Activated CD8-positive, alpha-beta memory T cell treated with anti-CD3 and anti-CD28 coated beads, Interleukin-2, amount 50 U/mL, for 4 hours (primary cell): ENCODE measurements at places on chromosomes 6 and 20.

- DNase-seq, result no peak
Observed at GRCh38 chr20:4775322-4776078, 53.8 kb downstream of the PRND start.

DNA sequence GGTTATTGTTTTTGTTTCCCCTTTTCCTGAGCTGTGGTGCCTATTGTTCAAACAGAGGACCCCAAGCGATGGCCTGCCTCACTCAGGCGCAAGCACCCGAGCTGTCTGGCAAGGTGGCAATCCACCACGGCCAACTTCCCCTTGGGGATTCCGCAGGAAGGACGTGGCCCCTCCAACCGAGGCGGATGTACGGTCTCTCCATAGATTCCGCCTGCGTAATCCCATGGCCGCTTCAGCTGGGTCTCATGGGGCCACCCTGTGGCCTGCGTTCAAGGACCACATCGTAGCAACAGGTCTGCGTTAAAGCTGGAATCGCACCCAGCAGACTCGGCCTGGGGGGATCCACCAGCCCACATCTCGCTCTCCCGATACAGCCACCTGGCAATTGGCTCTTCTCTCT is 79.9 kb downstream of the CEBPB start:
- no peak for DNase-seq

GRCh38 chr6:22072949-22073348 is 223.9 kb downstream of the PRL start:
- DNase-seq, result no peak

DNA sequence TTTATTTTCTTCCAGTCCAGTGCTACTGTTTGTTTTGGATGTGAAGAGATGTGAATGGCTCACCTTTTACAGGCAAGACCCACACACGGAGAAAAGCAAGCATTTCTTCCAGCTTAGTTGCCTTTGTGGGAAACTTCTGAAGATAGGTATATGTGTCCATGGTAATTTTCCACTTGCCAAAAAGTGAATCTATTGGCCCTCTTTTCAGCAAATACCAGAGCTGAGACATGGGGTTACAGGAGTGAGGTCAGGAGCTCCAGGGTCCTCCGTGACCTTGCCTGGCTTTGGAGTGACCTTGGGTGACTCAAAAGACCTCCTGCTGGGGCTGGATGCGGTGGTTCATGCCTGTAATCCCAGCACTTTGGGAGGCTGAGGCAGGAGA is 166.7 kb downstream of the SCML4 start:
- no peak for DNase-seq

GRCh38 chr6:81938991-81939732 is 186.7 kb upstream of the TENT5A start:
- DNase-seq, result no peak

- no peak for DNase-seq
Observed at GRCh38 chr20:20856306-20856705, 143.9 kb upstream of the RALGAPA2 start.

GRCh38 chr6:35321091-35321490 is 21.3 kb upstream of the PPARD start:
- no peak for DNase-seq

- no peak for DNase-seq
Observed at GRCh38 chr6:91433660-91434534, 847.0 kb upstream of the MAP3K7 start.

DNA sequence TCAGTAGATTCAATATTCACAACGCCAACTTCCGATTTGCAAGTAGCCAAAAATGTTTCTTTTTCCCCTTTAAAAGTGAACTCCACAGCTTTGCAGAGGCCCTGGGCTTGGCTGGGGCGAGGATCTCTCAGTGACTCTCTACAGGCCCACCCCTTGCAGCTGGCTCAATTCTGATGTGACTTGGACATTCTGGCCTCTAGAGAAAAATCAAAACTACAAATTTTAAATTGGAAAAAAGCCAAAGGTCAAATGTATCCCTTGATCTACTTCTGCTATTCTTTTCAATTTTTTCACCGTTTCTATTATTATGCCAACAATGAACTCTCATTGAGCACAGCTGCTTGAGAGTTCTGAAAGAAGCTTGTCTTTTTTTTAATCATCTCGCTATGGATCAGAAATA is 245.9 kb upstream of the HS3ST5 start:
- no peak for DNase-seq

GRCh38 chr6:162372106-162372505 is 355.5 kb downstream of the PRKN start:
- no peak for DNase-seq

DNA sequence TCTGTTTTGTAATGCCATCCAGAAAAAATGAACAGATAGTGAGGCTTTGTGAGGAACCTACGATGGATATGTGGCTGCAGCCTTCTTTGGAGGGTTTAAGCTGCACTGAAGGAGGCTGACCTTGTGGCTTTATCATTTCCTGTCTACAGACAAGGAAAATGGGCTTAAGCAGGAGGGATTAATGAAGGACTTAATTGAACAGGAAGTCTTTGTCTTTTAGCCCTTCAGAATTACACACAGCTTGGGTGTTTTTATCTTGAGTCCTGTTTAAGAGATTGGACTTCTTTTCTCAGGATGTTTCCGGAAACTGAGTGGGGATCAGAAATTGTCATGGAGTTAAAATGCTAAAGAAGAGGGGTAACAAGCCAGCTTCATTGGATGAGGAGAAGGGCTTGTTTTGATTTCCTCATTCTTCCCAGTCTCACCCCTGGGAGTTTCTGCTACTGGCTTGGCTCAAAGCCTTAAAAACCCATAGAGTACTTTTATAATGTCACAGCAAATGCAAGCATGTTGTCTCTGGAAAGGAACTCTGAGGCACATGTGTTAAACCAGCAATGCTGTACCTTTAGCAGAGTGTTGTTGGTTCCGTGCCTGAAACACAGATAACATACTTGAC is 193.6 kb downstream of the JARID2 start:
- no peak for DNase-seq

DNA sequence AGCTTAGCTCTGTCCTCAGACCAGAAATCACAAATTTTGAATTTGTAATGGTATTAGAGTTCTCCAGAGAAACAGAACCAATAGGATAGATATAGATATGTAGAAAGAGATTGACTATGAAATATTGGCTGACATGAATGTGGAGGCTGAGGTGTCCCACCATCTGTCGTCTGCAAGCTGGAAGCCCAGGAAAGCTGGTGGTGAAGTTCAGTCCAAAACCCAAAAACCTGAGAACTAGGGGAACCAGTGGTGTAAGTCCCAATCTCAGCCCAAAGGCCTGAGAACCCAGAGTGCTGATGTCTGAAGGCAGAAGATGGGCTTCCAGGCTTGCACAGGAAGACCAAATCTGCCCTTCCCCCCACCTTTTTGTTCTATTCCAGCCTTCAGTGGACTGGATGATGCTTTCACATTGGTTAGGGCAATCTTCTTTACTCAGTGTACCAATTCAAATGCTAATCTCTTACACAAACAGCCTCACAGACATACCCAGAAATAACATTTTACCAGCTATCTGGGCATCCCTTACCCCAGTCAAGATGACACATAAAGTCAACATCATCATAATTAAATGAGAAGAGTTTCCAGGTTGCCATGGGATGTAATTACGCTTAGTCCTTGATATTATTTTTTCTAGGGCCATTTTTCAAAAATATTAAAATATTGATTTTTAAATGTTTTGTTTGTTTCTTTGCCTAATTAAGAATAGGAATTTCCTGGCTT is 570.8 kb downstream of the UTRN start:
- no peak for DNase-seq

GRCh38 chr6:90303039-90303438 is 6.4 kb upstream of the BACH2 start:
- DNase-seq, result no peak

- no peak for DNase-seq
Observed at GRCh38 chr20:32969356-32970114, 34.7 kb downstream of the SUN5 start.

DNA sequence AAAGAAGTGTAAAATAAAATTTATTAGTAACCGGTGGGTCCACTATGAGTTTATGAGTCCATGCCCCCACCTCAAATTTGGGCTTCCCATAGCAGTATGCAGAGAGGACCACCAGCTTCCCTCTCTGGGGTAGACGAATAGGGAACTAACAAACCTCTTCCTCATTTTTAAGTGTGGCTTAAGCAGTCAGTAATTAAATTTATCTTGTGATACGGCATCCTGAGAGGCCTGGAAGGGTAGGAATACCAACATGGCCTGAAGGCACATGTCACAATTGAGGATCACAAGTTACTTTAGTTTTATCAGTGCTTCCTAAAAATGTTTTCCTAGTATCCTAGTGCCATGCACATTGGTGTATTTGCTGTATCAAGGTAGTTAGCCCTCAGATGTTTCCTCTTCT is 239.9 kb downstream of the HIVEP2 start:
- DNase-seq, result no peak

DNA sequence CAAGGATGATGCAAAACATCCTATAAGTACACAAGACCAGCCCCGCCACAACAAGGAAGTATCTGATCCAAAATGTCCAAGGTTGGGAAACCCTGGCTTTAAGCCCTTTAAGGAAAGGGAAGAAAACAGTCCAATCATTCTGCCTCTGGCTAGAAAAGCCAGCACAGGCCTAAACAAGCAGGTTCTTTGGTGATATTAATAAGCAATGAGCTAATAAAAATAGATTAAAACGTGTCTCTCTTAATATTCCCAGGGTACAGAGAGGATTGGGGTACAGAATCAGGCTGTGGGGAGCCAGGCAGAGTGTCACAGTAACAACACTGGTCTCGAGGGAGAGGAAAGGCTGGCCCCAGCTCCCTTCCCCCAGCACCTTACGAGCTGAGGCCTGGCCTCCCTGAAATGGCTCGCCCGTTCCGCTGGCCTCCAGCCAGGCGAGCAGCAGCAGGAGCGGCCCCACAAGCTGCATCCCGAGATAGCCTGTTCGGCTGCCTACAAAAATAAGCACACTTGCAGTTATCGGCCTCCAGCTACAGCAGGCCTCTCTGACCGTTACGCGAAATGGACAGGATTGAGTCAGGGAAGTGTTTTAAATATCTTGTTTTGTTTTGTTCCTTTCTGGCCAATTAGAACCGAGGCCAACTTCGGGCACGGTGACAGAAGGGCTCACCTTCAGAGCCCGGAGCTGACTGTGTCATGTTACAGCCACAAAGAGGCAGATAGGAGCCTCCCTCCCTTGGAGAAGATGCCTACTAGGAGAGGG is 4.0 kb upstream of the ZMYND8 start:
- no peak for DNase-seq

DNA sequence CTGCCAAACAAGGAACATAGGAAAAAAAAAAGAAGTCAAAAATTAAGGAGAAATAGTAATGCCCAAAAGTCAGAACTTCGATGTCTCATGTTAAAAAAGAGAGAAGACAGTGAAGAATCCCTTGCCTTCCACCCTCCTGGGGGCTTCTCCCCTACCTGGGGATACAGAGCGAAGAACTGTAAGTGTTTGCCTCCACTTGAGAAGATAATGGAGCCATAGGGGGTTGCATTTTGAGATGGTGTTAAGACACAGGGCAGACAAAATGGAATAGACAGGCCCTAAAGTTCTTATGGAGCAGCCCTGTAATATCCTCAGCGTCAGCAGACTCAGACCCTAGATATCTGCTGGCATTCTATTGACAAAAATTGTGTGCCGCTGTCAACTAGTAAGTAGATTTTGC is 222.2 kb upstream of the MAP3K7 start:
- no peak for DNase-seq

GRCh38 chr20:45020236-45020886 is 54.0 kb downstream of the STK4 start:
- no peak for DNase-seq

GRCh38 chr6:117550078-117550600 is 52.2 kb downstream of the GOPC start:
- no peak for DNase-seq

GRCh38 chr6:23106951-23107350 is 537.6 kb downstream of the HDGFL1 start:
- DNase-seq, result no peak

- no peak for DNase-seq
Observed at GRCh38 chr6:42831237-42831636, 48.2 kb upstream of the RPL7L1 start.

- no peak for DNase-seq
Observed at GRCh38 chr6:42409581-42409980, 42.1 kb downstream of the TRERF1 start.

GRCh38 chr6:69202768-69203167 is 567.7 kb downstream of the ADGRB3 start:
- no peak for DNase-seq

DNA sequence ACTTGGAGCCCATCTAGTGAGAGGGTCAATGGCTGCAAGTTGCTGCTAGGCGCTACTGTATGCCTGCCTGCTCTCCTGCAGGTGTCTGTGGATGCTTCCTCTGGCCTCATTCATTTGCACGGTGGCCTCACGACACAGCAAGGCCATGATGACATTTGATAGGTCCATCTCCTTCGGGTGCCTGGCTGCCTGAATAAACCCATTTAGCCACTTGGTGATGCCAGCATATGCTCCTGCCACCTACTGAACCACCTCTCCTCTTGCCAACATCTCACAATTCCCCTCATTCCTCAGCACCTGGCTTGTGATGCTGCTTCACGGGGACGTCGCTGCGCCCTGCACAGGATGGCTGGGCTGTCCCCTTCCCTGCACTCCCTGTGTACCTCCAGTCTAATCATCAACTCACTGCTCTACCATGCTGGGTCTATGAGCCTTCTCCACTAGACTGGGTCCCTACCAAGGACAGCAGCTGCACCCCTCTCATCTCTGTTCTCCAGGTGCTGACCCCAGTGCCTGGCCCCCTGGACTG is 51.1 kb downstream of the AGPAT4 start:
- no peak for DNase-seq

GRCh38 chr20:59961423-59961822 is 3.2 kb downstream of the CDH26 start:
- DNase-seq, result no peak

DNA sequence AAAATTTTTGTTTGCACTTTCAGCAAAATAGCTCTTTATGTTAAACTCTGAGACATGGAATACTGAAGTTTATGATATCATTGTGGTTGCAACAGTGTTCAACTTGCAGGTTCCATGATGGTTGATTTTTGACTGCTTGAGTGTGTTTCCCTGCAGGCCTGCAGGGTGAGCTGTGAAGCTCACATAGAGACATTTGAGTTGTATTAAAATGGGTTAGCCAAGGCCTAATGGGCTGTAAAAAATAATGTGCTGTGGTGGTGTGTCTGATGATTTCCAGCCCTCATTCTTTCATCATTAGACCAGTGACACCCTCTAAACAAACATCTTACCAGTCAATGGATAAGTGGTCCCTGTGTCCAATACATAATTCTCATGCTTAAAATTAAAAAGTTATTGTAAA is 321.4 kb downstream of the FARS2 start:
- no peak for DNase-seq

GRCh38 chr6:165880686-165881085 is 217.6 kb upstream of the PDE10A start:
- no peak for DNase-seq

DNA sequence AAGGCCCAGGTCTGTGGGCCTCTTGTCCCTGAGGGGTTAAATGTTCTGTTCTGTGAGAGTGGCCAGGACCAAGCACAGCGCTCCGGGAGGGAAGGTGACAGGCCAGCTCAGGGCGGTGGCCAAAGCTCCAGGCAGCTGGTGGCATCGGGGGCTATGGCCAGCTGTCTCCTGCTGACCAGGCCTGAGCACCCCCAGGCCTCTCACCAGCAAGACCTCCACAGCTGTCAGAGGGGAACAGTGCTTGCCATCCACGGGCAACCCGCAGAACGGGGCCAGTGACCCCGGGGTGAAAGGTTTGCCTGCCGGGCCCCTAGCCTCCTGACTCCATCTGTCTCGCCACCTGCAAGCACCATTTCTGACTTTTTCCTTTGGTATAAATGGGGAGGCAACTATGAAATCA is 46.0 kb downstream of the EYA2 start:
- DNase-seq, result no peak
